Germinal center (tissue), 1 donor: ENCODE measurements at places on chromosomes 4 and X.

GRCh38 chr4:19033816-19034733 lies 1012.5 kb upstream of the LCORL start:
- no peak for DNase-seq

DNA sequence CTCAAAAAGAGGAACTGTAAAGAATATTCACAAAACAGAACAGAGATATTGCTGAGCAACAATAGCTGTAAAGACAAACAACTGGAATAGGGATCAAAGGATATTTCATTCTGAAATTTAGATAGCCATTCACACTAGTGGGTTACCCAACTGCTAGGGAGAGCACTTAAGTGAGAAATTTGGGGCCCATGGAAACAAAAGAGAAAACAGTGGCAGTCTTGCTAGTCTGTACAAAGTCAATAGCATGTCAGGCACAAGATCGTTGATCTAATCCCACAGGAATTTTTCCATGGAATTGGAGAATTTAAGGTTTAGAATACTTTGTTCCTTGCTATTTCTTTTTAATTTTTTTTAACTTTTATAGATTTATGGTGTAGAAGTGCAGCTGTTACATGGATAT lies 467.0 kb downstream of the PCDH18 start:
- DNase-seq = no peak

- no peak for DNase-seq
These were observed 451.5 kb upstream of the FAT1 start for GRCh38 chr4:187175197-187175596.

- peak; percentile 91 for DNase-seq
These were observed at the start of gene MSX1 for GRCh38 chr4:4859325-4859798. Gene MSX1, plus strand, starts transcription at chr4:4859665. Its CDS starts 235 bp downstream, at chr4:4859900.

GRCh38 chrX:46777971-46778810 lies 19.3 kb upstream of the SLC9A7 start:
- no peak for DNase-seq
